Activated CD4-positive, alpha-beta T cell treated with anti-CD3 and anti-CD28 coated beads, Interleukin-2, amount 50 U/mL, for 24 hours (primary cell): ENCODE measurements at places on chromosomes 7 and 10.

GRCh38 chr7:151135525-151135845 is 32.0 kb downstream of the GBX1 start:
- DNase-seq: no peak

DNA sequence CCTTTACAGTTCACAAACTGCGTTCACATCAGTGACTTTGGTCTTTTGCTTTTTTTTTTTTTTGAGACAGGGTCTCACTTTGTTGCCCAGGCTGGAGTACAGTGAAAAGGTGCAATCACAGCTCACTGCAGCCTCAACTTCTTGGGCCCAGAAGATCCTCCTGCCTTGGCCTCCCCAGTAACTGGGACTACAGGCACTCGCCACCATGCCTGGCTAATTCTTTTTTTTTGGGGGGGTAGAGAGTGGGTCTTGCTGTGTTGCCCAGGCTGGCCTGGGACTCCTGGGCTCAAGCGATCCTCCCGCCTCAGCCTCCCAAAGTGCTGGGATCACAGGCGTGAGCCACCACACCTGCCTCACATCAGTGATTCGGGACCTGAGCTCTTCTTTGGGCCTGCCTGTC is 35.7 kb upstream of the UNCX start:
- no peak for DNase-seq

GRCh38 chr10:119190954-119191785 is 12.6 kb upstream of the PRDX3 start:
- DNase-seq: no peak

GRCh38 chr10:72126184-72126871 is 38.0 kb upstream of the SPOCK2 start:
- DNase-seq: no peak

GRCh38 chr7:17444673-17445072 is 146.2 kb downstream of the AHR start:
- DNase-seq: no peak

DNA sequence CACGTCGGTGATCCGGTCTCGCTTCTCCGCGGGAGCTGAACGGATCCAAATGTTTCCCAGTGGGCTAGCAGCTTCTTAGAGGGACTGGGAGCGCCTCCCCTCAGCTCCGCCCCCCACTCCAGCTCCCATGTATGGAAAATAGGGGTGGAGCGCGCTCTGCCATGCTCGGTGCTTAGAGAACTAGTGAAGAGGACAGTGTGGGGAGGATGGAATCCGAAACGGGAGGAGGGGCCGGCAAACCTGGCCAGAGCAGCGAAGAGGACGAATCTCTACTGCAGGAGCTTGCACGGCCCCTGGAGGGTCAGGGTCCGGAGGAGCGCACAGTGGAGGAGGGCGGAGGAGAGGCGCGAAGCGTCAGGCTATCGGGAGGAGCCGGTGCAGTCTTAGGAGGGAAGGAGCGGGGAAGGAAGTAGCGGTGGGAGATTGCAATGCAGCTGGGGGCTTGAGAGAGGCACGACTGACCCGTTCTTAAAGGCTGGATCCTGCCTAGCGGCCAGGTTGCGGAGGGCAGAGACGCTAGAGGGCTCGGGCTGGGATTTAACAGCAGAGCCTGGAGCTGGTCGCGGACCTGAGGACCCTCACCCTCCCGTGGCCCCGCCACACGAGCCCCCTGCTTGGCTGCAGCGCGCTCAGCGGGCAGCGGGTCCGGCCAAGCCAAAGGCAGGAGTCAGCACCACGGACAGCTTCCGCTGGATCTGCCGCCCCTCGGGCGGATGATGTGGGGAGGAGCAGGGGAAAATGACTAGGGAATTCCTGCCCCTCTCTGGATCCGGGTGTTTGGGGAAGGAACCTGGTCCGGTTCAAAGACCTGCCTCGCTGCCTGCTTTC is at the start of gene PRLHR:
TSS of gene PRLHR (minus strand) at position 51 of the 828 bp plus-strand sequence. CDS start 404 bp downstream, outside the sequence.
- no peak for DNase-seq

GRCh38 chr10:57880446-57881227 is 387.1 kb downstream of the IPMK start:
- no peak for DNase-seq

- no peak for DNase-seq
Observed at GRCh38 chr7:141674702-141675101, 27.3 kb downstream of the DENND11 start.

- no peak for DNase-seq
Observed at GRCh38 chr7:104469166-104469820, 140.9 kb downstream of the LHFPL3 start.

DNA sequence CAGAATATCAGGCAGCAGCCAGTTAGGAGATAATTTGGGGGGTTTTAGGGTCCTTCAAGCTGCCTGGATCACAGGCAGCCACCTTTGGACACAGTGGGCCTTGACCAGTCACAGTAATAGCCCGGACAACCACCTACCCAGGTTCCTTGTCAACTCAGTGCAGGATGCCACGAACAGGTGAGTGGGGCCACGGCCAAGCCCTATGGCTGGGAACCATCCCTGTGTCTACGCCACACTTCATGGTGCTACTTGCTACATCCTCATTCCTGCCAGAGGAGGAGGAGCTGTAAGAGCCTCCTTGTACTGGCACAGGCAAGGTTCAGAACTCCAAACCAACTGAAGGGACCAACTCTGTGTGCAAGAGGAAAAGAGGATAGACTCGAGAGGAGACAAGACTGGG is 19.9 kb downstream of the ITPRIP start:
- no peak for DNase-seq

DNA sequence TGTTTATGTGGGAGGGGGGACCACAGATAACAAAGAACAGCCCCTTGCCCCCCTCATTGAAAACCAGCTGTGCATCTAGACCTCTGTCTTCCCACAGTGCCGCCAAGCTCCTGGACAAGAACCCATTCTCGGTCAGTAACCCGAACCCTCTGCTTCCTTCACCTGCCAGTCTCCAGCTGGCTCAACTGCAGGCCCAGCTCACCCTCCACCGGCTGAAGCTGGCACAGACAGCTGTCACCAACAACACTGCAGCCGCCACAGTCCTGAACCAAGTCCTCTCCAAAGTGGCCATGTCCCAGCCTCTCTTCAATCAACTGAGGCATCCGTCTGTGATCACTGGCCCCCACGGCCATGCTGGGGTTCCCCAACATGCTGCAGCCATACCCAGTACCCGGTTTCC is 91.0 kb upstream of the PDCD4 start:
- DNase-seq: no peak

DNA sequence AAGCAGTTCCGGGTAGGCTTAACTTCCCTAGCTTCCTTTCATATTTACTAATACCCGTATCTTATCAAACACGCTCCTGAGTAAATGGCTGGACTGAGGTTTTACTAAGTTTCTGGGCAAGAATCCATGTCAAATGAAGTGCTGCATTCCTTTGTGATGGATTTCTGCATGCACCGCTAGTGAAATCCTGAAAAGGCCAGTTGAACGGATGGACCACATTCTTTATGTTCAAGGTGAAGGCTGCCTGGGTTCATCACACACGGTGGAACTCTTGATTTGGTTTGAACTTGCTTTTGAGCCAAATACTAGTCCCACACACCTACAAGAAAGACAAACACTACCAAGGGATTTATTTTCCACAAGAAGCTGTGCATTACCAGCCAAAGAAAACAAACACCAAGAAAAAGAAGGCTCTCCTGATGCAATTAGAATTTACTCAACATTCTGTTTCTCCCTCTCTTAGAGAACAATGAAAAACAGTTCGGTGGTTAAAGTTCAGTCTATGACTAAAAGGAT is 255.0 kb upstream of the SEMA3C start:
- DNase-seq: no peak

- DNase-seq: no peak
Observed at GRCh38 chr7:135251496-135252391, 18.1 kb downstream of the STRA8 start.

GRCh38 chr10:121069061-121069850 is 218.1 kb downstream of the WDR11 start:
- no peak for DNase-seq

DNA sequence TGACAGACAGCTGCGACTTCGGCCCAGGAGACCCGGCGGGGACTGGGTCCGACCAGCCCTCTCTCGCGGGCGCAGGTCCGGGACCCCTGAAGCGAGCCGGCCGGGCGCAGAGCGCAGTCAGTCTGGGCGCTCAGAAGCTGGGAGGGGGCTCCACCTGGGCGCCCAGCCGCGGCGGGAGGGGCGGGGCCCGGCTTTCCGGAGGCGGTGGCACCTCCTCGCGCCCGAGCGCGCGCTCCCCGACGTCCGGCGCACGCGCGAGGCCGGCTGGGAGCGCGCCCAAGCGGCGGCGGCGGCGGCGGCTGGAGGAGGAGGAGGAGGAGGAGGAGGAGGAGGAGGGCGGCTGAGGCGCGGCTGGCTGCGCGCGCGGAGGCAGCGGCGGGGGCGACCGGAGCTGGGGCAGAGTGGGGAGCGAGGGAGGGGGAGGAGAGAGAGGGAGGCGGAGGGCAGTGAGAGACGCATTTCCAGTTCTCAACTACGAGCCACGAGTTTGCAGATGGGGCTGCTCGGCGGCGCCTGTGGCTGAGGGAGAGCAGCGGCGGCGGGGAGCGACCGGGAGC is at the start of gene PALS2:
TSS of gene PALS2 (plus strand) at position 456 of the 557 bp plus-strand sequence. CDS start 50,216 bp downstream, outside the sequence.
- peak; percentile 57 for DNase-seq

- no peak for DNase-seq
Observed at GRCh38 chr10:22821501-22821900, 106.4 kb upstream of the ARMC3 start.

GRCh38 chr7:87091487-87092066 is 32.1 kb upstream of the ELAPOR2 start:
- DNase-seq: no peak

DNA sequence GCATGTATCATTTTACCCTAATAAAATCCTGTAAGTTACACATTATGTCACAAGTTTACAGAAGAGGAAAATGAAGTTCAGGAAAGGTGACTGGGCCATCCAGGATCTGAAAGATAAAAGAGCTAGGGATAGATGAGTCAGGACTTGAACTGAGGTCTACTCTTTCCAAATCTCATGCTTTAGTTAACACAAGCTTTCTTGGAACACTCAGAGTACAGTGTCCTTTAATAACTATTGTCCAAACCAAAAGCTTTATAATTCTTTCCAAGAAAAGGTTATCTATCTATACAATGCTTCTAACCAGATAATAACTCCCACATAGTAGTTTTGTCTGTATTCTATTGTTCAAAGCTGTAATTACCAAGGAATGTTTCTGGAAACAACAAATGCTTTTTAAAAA is 164.6 kb downstream of the LRRN3 start:
- DNase-seq: no peak

- no peak for DNase-seq
Observed at GRCh38 chr7:89606511-89606910, 547.8 kb upstream of the STEAP1 start.

DNA sequence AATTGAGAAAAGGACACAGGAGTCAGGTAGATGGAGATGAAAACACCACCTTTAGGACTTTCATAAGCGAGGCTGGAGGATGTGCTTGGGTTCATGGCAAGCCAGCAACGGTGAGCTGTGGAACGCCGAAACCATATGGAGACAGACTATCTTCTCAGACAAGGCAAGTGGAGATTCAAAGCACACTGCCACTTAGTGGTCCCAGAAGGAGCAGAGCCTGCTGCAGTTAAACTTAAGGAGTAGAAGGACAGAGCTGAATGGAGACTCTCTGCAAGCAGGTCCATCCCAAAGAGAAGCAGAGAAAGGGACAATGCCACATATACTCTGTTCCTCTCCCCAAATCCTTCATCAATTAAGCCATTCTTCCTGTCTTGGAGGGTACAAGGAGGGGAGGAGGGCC is 236.3 kb upstream of the HABP2 start:
- no peak for DNase-seq

DNA sequence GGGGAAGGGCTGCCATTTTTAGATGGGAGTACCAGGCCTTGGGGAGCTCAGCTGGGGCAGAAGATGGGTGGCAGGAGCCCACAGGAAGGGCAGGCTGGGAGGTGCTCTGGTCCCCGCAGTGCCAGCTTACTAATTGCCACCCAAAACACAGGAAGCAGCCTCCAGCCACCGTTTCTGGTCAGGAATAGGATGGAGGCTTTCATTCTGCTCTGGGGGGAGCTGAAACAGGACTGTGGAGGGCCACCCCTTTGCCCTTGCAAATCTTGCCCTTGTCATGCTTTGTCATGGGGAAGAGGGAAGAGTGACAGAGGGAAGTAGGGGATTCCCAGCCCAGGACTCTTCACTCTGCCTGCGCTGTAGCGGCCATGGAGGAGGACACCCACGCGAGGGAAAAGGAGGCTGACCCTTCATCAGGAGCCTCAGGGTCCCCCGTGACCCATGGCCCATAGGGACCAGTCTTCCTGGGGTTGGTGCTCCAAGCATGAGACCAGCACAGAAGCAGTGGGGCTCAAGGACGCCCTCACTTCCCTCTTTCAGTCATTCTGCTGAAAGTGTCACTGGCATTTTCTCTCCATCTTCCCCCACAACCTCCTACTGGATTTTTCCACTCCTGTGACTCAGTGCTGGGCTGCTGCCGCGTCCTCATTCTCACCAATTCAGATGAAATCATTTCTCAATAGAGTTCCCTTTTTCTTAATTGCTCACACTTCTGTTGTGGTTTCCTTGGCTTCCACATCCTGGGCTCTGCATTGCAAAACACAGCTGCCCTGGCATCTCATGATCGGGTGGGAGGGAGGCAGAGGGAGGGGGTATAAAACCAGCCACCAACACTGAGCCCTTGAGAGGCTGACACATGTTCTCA is 61.9 kb downstream of the MKI67 start:
- peak; percentile 56 for DNase-seq

DNA sequence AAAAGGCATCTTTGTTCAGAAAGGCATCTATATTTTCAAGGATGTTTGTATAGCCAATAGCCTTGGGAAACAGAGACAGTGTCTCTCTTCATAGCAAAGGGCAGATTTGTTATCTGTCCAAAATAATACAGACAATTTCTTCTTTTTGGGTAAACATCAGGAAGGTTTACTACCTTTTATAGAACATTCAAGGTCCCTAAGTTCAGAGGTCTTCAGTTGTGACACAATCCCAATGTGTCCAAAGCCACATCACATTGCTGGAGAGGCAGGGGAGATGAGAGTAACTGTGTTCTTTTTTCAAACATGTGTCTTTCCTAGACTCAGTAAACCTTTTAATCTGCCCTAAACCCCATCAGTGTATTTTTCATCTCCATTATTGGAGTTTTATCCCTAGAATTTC is 33.6 kb upstream of the FAM13C start:
- DNase-seq: no peak

DNA sequence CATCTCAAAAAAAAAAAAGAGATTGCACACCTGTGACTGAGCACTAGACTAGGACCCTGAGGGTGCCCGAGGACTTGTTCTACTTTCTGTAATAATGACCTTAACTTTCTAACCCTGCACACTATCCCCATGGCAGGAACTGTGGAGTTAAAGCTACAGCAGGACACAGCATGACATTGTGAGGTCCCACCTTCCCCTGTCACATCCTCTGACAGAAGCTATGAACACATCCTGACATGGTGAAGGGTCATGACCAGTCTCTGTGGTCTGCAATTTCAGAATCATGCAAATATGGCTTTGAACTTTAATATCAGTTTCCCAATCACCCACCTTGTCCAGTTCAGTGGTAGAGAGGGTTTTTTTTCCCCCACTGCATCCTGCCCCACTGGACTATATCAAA is 18.5 kb upstream of the SAR1A start:
- no peak for DNase-seq

- DNase-seq: no peak
Observed at GRCh38 chr7:106767498-106768323, 97.4 kb upstream of the PIK3CG start.
